CD4-positive, CD25-positive, alpha-beta regulatory T cell (primary cell): ENCODE measurements at places on chromosomes 7 and 10. TPM values are rescaled to one million over a fixed set of nuclear protein-coding genes. Genes with fewer than 3 reads are reported as not detected.

- peaks cover 14% of the 10 kb centered on the region for H3K36me3 ChIP-seq
- peaks cover 35% of the 10 kb centered on the region for H3K4me1 ChIP-seq
- H3K27me3 ChIP-seq: no peaks in the 10 kb centered on the region
- DNase-seq: no peak
- H3K27ac ChIP-seq: no peak overlapping the region
Measured at GRCh38 chr10:12193193-12193592, 2.5 kb downstream of the NUDT5 start.

DNA sequence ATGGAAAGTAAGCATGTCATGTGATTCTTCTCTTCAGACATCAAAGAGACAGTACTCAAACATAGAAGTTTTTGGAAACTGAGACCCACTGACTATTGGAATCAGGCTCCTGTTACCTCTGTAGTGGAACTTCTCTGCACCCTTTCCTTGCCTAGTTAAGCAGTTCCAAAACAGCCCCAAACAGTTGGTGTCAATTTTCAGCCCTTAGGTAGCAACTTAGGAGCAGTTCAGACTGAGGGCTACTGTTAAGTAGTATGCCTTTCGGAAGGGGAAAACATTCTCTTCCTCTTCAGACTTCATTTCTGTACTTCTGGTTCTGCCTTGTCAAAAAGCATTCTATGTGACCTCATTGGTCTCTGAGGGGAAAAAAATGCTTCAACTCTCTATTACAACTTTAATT is 85.7 kb downstream of the ZNF277 start:
- H3K27me3 ChIP-seq: no peaks in the 10 kb centered on the region
- H3K4me3 ChIP-seq: no peak overlapping the region
- H3K36me3 ChIP-seq: peaks cover 10% of the 10 kb centered on the region
- DNase-seq: no peak
- H3K4me1 ChIP-seq: no peaks in the 10 kb centered on the region
- H3K27ac ChIP-seq: no peak overlapping the region

GRCh38 chr7:33201821-33202220 is 72.5 kb downstream of the BBS9 start:
- no peak for DNase-seq
- H3K27ac ChIP-seq: no peak overlapping the region
- H3K27me3 ChIP-seq: no peaks in the 10 kb centered on the region
- H3K4me1 ChIP-seq: no peaks in the 10 kb centered on the region

Gene MNX1
- 0.67 TPM for total RNA-seq
